ENCODE measurements at places on chromosomes 6 and 20.

- no peak for DNase-seq
Measured at GRCh38 chr20:4043796-4044195, 28.4 kb upstream of the RNF24 start.

GRCh38 chr6:130218134-130218533, 4.6 kb downstream of the SAMD3 start:
- DNase-seq: no peak

DNA sequence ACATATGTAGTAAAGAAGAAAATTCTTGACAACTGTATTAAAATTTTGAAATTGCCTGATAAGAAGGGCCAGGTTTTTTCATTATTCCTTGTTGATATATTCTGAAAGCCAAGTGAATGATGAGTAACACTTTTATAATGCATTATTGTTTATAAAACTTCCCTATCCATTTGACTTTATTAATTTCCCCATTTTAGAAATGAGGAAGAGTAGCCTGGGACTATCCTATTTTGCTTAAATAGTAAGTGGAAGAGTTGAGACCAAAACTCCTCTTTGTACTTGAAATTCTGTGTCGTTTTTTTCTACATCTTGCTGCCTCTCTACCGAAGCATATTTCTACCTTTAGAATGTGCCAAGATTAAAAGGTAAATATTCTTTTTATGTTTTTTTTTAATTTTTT, 39.7 kb downstream of the TRMT11 start:
- no peak for DNase-seq

DNA sequence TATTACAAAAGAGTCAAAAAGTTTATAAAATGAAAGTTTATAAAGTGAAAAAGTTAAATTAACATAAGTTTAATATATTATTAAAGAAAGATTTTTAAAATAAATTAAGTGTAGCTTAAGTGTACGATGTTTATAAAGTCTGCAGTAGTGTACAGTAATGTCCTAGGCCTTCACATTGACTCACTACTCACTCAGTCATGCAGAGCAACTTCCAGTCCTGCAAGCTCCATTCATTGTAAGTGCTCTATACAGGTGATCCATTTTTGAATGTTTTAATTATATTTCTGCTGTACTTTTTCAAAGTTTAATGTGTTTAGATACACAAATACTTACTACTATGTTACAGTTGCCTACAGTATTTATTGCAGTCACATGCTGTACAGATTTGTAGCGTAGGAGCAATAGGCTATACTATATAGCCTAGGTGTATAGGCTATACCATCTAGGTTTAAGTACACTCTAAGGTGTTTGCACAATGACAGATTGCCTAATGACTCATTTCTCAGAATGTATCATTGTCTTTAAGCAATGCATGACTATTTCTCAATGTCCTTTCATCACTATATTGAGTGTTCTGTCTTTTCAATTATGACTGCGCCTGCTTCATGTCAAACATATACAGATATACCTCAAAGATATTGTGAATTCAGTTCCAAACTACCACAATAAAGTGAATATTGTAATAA, 1110.3 kb upstream of the MAP3K7 start:
- DNase-seq: no peak

GRCh38 chr6:170099387-170099786, 191.5 kb downstream of the DLL1 start:
- no peak for DNase-seq

DNA sequence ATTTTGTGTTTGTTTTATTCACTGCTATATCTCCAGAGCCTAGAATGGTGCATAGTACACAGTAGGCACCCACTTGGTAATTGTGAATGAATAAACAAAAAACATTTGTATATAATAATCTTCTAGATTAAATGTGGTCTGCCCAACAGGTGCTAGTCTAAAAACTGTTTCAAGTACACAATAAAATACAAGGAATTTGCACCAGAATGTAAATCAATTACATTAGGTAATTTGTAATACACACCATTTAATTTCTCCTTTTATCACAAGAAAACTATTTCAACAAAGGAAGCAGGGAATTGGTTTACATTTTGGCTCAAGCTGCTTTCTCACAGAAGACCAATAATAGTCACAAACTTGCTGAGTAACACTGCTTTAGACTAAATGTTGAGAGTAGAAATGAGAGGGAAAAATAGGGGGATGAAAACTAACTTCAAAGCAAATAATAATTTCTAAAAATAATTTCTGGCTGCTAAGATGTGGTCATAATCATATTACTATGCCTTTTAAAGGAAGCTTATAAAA, 22.1 kb downstream of the RUNX2 start:
- DNase-seq: no peak

GRCh38 chr20:20743511-20744169, 31.2 kb upstream of the RALGAPA2 start:
- DNase-seq: no peak

- no peak for DNase-seq
Measured at GRCh38 chr6:142671791-142672190, 273.2 kb downstream of the HIVEP2 start.

- no peak for DNase-seq
Measured at GRCh38 chr20:13382786-13383185, 161.7 kb downstream of the ISM1 start.

GRCh38 chr20:60389882-60390281, 431.7 kb downstream of the CDH26 start:
- DNase-seq: no peak

DNA sequence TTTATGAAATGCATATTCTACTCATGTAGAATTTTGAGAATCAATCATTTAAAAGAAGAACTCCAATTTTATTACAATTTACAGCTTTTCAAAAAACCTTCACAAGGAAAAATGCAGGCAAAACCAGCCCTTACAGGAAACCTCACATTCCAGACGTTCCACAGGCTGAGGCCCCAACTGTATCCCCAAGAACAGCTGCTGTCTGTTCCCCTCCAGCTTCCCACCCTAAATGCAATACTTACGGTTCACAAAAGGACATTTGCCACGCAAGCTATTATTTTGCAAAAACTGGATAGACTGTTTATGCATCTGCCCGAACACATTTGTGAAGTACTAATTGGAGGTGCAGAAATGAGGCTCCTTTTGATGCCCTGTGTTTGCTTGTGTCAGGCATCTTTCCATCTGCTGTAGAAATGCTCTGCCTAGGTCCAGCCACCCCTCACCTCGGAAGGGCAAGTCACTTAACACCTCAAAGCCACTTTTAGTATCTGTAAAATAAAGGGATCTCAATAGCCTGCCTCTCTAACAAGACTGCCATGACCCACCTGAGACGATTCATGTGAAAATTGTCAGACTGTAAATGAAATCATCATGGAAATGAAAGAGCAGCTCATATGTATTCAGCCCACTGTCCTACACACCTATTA, 26.5 kb downstream of the PDE10A start:
- no peak for DNase-seq

DNA sequence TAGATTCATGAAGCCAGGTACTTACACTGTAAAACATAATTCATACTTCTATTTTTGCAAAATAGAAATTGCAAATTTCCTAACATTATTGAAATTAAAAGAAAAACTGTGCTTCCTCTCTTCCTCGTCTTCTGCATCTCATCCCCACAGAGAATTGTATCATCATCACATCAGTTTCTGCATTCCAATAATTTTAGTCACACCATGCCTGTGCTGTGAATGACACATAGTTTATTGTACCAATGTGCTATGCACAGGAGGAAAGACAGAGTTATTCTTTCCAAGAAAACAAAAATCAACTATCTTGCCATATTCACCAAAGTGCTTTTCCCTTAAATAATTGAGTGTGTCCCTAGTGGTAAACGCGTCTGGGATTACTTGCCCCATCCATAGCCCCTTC, 38.1 kb upstream of the FAM135A start:
- DNase-seq: no peak

DNA sequence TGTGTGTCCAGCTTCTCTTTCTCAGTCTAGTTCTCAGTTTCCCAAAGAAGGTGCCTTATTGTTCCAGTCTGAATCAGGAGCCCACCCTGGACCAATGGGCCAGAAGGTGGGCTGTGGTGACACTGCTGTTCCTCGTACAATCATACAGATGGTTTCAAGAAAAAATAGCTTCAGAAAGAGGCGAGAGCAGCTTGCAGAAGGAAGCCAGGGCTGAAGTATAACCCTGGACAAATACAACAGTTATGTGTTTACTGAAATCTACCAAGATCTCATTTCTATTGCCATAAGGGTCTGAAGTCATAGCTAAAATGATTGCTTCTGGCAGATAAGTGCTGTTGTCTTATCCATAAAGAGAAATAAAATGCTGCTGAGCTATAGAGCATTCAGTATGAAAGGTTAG, 75.4 kb downstream of the PFDN4 start:
- no peak for DNase-seq

DNA sequence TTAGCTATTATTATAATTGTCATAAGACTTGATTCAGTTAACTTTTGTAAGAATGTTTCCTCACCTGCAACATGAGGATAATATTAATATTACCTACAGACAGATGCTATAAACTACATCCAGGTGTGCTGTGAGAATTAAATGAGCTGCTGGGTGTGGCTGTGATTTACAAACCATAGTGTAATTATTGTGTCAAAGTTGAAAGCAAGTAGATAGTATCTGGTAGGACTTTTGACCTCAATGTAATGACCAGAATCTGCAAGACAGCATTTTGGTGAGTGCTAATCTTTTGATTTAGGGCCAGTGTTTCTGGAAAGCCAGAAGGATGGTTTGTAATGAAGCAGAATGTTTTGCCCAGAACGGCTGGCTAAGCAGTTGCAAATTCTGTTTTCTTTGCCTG, 162.5 kb downstream of the TRMT11 start:
- no peak for DNase-seq

- DNase-seq: no peak
Measured at GRCh38 chr6:108359901-108360882, 65.3 kb downstream of the AFG1L start.

DNA sequence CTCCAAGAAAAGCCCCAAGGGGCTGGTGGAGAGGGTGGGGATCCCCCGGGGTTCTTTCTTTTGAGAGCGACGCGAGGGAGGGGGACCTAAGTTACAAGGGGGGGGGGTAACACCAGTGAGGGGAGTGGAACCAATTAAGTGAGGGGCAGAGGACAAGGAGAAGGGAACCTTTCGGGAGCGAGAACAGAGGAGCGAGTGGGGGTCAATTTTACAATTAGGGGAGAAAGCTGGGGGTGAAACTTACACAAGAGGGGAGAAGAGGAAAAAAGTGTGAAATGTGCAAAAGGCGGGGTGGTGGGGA, 548 bp downstream of the SALL4 start:
- no peak for DNase-seq

GRCh38 chr6:12803486-12803885, 86.9 kb downstream of the PHACTR1 start:
- DNase-seq: no peak

- no peak for DNase-seq
Measured at GRCh38 chr20:49765846-49766541, 46.6 kb upstream of the SLC9A8 start.

- DNase-seq: no peak
Measured at GRCh38 chr20:16553684-16554083, 19.6 kb downstream of the KIF16B start.

- DNase-seq: no peak
Measured at GRCh38 chr6:9799582-9799981, 615.3 kb downstream of the TFAP2A start.

DNA sequence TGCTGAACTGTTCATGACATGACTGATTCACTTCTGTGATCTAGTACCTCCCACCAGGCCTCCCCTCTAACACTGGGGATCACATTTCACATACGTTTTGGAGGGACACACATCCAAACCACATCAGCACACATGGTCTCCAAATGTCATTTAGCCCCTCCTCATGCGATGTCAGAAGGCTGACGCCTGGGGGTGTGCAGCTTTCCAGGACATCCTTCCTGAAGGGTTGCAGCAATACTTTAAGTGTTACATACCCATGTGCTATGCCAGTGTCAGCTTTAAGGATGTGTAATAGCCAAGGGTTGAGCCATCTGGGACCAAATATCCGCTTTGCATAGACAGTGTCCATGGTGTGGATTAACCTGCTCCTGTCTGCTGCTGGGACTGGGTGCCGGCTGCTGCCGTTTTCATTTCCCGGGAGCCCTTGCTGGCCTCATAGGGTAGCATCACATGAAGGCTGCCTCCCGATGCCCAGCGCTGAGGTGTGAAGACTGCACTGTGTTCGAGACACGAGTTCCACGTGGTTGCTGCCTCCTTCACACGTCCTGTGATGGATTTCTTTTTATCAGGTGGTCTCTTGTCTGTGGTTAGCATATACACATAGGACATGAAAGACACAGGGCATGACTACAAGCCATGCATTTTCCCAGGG, 219.0 kb downstream of the THBS2 start:
- DNase-seq: no peak

DNA sequence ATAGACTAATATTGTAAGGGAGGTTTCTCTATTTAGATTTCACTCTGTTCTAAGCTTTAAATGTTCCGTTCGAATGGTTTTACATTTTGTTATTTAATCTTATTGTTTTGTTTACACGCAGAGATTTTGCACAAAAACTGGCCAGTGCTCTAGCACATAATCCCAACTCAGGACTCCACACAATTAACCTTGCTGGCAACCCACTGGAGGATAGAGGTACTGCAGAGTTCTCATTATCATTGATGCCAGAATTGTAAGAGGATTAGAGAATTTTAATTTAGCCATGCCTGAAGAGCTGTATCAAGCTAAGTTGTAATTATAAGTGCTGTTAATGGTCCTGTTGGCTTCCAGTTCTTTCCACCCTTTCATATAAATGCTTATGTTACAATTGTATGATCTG, 179.7 kb upstream of the SCGN start:
- no peak for DNase-seq

- DNase-seq: no peak
Measured at GRCh38 chr6:149719531-149719930, 1.6 kb upstream of the LATS1 start.

DNA sequence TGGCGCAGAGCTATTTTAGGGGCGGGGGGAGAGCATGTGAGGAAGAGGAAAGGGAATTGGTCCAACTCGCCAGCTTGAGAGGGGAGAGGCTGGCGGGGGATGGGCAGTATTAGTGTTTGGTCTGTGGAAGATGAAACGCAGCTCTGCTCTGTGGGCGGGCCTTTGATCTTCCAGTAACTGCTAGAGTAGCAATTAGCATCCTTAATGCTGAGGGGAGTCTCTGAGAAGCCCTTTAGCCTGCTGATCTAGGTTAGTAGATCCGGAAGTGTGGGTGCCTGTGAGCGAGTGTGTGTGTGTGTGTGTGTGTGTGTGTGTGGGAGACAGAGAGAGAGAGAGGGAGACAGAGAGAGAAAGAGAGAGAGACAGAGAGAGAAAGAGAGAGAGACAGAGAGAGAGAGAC, 117.2 kb upstream of the BACH2 start:
- peak; percentile 77 for DNase-seq

- no peak for DNase-seq
Measured at GRCh38 chr6:116445102-116445501, 16.1 kb upstream of the CALHM6 start.
